Neural progenitor cell (in vitro differentiated cells): ENCODE measurements at places on chromosomes 11 and 22. TPM values are rescaled to one million over a fixed set of nuclear protein-coding genes. Genes with fewer than 3 reads are reported as not detected.

DNA sequence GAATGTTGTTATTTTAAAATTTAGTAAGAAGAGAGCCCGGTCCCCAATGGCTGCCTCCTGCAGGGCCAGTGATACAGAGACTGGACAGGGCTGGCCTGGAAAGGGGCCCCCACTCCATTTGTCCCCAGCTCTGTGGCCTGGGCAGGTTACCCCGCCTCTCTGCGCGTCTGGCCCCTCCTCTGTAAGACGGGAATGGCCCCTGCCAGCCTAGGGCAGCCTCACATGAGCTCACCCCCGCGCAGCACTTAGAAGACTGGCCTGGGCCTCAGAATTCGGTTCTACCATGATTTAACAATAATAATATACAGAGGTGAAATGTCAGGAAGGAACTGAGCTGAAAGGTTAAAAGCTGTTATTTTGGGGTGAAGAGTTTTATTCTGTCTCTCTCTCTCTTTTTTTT lies 1.3 kb downstream of the APOBEC3G start:
- DNase-seq: no peak

DNA sequence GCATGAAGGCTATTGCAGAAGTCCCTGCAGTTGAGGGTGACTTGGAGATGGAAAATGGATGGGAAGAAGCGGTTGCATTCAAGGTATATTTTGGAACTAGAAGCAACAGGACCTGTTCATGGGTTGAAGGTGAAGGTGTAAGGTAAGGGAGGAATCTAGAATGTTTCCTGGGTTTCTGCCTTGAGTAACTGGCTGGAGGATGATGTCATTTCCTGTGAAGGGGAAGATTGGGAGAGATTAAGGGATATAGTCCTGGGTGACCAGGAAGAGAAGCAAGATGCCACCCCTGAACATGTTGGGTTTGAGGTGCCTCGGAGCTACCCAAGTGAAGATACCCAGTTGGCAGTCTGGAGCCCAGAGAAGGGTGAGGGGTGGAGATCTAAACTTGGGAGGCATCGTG lies 12.1 kb upstream of the MOGAT2 start:
- no peak for DNase-seq

DNA sequence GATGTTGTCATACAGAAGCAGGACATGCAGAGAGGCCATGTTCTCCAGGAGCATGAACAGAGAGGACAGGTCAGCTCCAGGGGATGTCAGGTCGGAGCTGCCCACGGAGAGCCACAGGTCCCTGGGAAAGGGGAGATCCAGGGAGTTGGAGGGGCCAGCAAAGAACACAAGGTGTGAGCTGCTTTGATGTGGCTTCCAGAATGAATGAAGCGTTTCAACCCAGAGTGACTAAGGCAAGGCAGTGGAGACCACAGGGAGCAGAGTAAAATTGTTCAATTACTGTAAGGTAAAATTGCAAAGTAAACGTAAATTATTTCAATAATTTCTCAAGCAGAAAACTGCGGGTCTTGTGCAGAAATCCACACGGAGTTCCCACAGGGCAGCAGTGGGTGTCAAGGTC lies 5.6 kb upstream of the SCGB2A1 start:
- no peak for DNase-seq

GRCh38 chr11:72573072-72573854 lies 101.0 kb downstream of the PDE2A start:
- peak; percentile 78 for DNase-seq

GRCh38 chr11:16899708-16900303 lies 114.4 kb downstream of the PLEKHA7 start:
- DNase-seq: no peak

The ABTB2 gene
- 0.37 and 0.84 TPM in 2 replicates for total RNA-seq

DNA sequence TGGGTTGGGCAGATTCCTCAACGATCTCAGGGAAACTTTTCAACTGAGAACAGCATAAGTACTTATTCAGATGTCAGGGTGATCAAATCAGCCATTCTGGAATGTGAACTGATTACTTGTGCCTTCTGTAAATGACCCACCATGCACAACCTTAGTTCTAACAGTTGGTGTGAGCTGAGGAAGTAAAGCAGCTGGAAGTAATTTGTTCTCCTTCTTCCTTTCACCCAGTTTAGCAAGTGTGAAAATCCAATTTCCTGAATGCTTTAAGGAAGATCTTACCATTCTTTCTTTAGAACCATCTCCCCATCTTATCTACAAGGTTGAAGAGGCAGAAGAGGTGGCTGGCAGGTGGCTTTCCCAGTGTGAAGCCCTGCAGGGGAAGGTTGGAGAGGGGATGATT lies 781.6 kb downstream of the ETS1 start:
- no peak for DNase-seq

The ROBO4 gene
- total RNA-seq: not detected in 2 replicates
